SJSA1 (cell line): ENCODE measurements at places on chromosomes 6 and 20. TPM values are rescaled to one million over a fixed set of nuclear protein-coding genes. Genes with fewer than 3 reads are reported as not detected.

GRCh38 chr6:107582086-107582485 lies 92.2 kb downstream of the SOBP start:
- DNase-seq, result no peak

The SNX3 gene
- 254 and 263 TPM in 2 replicates for total RNA-seq

- no peak for DNase-seq
Measured at GRCh38 chr6:92945799-92946198, 473.6 kb downstream of the EPHA7 start.

DNA sequence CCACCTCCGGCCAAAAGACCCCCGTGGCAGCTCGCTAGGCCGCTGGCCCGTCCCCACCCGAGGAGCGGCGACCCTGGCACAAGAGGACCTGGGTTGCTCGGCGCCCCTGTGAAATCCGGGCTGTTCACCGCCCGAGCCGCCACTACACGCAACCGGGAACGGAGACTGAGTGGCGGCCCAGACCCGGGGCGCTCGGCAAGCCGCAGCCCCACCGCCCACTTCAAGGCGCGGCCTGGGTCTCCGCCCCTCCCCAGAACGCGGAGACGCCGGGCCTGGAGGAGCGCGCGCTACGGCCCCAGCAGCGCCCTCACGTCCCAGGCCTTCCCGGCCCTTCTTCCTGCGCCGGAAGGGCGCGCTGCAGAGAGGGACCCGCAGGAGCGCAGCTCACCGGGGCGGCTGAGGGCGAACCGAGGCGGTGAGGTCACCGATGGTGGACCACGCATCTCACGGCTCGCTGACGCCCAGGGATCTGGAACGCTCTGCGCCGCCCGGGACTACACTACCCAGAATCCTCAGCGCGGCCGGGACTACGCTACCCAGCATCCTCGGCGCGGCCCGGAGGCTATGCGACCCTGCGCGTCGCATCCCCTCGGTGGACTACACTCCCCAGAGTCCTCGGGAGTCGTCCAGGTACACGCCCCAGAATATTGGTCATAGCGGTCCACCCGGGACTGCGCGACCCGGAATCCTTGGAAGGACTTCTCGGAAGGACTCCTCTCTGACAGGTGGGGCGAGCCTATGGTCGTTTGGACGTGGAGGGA lies at the start of gene ZNF337:
Gene ZNF337, minus strand, starts transcription at position 483 of the 761 bp plus-strand sequence. CDS start 10,436 bp downstream, outside the sequence.
- DNase-seq, result peak; percentile 96

- DNase-seq, result no peak
Measured at GRCh38 chr6:163826629-163827028, 412.1 kb downstream of the QKI start.

The KAT14 gene
- total RNA-seq, result 14.4 and 15.3 TPM in 2 replicates

- no peak for DNase-seq
Measured at GRCh38 chr20:24169256-24169655, 180.7 kb upstream of the GGTLC1 start.

DNA sequence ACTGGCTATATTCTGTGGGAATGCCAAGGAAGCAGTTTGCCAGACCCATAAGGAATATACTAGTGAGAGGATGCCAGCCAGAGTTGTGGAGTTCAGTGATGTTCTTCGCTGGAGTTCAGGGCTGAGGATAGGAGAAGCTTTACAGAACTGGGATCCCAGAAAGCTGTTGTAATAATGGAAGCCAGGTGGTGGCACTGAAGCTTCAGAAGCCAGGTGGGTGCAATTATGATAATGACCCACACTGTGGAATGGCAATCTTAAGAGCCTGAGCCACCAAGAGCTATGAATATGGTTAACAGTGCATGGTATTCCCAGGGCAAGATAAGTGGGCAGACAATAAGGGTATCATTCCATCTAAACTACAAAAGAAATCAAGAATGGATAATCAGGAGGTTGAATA lies 25.1 kb upstream of the ENPP1 start:
- no peak for DNase-seq

- no peak for DNase-seq
Measured at GRCh38 chr20:6588296-6588695, 179.2 kb upstream of the BMP2 start.

DNA sequence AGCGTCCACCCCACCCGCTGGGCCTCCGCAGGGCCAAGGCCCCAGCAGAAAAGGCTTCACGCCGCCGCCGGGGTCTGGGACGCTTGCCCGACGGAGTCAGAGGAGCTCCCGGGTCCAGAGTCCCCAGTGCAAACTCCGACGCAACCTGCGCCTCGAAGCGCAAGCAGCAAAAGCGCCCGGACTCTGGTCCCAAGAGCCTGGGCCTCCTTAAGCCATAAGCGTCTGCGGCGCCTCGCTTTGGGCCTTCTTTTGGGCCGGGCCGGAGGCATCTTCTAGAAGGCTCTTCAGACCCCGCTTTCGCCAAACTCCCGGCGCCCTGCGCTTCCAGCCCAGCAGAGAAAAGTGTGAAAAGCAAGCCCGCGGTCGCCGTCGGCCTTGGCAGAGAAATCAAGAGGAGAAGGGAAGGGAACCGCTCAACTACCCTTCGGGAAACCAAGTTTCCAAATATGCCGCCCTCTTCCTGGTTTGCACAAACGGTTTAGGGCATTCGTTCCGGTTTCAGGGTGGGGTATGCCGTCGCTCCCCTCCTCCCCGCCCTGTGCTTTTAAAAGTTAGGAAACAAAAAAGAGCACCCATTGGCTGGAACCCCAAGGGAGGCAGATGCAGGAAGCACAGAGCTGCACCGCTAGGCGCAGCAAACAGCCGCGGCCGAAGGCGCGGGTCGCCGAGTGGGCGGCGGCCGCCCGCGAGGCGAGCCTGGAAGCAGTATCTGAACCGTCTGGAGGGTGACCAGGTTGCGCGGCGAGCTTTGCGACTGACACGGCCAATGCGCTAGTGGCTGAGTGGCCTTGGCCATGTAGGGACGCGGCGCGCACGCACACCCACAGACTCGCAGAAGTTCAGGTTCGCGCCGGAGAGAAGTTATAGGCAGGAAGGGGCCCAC lies 1.2 kb downstream of the TBX18 start:
- peak; percentile 89 for DNase-seq

The ADGRG6 gene
- 3.4 and 4.5 TPM in 2 replicates for total RNA-seq

- DNase-seq, result no peak
Measured at GRCh38 chr6:63448229-63448628, 124.1 kb upstream of the LOC128125822 start.

The FAM217A gene
- not detected in 2 replicates for total RNA-seq

The SEMG1 gene
- not detected in 2 replicates for total RNA-seq

The BNIP5 gene
- not detected in 2 replicates for total RNA-seq

DNA sequence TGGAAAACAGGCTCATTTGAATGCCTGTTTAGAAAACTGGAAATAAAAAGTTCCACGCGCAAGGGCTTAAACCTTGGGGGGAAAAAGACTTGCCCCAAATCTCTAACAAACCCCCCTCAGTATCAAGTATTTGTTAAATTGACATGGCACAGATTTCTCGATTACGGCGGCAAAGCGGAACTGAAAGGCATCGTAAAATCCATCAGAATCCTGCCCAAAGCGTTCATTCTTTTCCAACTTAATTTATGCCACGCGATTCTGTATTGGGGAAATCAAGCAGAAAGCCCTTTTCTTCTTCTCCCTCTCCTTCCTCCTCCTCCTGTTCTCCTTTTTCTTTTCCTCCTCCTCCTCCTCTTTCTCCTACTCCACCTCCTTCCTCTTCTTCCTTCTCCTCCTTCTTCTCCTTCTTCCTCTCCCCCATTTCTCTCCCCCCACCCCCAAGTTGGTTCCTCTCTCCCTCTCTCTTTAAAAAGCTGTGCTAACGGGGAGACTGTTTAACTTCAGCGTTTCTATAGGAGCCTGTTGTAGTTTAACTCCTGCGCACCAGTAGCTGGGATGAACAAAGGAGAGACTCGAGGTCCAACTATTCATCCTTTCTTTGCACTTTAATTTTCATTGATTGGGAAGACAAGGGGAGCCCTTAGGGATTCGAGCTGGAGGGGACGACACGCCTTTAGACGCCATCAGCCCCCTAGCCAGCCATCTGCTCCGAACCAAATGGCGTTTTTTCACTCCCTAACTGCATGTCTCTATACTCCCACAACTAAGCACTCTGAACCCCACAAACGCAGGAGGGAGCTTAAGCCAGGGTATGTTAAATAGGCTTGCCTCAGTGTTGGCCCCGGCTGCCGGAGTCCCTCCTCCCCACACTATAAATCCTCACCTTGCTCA lies 2.7 kb upstream of the DLL1 start:
- DNase-seq, result peak; percentile 17

DNA sequence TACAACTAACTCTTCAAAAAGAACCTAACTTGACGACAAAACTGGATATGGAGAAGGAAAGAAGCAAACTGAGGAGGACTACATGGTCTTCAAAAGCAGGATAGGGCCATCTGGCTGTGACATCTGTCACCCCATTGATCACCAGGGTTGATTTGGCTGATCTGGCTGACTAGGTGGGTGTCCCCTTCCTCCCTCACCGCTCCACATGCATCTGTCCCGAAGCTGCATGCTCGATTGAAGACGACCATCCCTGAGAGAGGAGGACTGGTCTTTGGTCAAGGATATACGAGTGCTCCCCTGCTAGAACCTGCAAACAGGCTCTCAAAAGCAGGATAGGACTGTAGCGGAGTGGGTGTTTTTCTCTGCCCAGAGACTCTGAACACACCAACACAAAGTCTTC lies 21.7 kb downstream of the CPNE1 start:
- no peak for DNase-seq

GRCh38 chr6:14792118-14792955 lies 453.5 kb upstream of the JARID2 start:
- no peak for DNase-seq

The TBXT gene
- total RNA-seq, result not detected in 2 replicates

DNA sequence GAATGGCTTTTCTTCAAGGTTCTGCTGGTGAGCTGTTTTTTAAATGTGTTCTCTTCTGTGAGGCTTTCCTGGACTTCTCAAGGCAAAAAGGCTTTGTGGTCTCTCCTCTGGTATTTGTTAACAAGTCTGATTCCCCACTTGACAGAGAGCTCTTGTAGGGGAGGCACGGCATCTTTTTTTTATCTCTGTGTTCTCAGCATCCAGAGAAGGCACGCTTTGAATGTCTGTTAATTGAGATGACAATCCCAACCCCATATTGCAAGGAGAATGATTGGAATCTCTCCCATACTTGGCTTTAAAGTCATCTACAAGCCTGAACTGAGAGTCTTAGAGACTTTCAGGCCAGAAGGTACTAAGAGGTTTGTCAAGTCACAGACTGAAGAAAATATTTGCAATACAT lies 22.6 kb downstream of the EDN1 start:
- DNase-seq, result peak; percentile 76

DNA sequence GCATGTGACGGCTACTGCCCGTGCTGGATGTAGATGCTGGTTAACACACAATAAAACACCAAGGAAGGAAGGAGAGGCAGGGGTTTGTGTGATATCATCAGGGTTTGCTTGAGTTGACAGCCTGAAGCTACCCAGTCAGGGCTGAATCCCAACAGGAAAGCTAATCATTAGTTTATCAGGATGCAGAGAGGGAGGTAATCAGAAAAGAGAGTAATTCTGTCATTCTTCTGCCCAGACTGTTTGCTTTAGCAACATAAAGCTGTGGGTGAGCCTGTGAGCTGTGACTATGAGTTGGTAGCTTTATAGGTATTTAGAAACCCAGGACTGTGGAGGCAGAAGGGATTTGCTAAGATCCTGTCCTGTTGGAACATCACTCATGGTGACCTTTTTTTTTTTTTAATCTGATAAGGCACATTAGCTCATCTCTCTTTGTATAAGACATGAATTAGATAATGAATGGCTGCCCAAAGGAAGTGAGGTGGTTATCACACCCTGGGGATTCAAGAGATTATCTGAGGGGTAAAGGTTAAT lies 79.3 kb downstream of the CAP2 start:
- DNase-seq, result no peak

DNA sequence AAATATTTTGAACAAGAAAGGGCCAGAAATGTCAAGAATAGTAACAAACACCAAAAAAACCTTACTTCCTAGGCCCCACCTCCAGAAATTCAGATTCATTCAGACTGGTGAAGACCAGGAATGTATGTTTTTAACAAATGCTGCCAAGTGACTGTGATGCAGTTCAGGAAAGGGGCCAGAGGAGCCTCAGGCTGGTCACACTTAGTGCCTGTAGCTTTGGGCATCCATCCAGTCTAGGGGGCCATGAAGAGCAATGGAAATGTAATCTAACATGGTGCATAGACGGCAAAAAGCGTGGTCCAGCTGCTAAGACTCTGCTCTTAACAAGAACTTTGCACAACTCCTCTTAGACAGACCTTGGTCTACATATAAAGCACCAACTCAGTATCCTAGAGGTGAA lies 7.1 kb downstream of the GJA1 start:
- no peak for DNase-seq

DNA sequence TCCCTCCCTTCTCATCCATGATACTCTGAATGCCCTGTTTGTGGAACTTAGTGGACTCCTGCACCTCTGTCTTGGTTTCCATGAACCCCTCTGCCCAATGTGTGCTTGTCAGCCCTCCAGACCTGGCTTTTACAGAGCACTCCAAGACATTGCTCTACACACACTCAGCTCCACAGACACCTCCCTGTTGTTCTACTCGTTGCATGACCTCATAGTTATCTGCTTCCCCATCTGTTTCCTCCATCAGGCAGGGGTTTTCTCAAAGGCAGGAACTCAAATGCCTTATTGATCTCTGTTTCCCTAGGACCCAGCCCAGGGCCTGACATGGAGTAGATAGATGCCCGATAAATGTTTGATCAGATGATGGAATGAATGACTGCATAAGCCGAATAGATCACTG lies 13.3 kb downstream of the PLCG1 start:
- no peak for DNase-seq

- DNase-seq, result no peak
Measured at GRCh38 chr6:16446273-16446672, 207.9 kb downstream of the GMPR start.

GRCh38 chr6:2855061-2855519 lies 13.4 kb upstream of the SERPINB1 start:
- peak; percentile 76 for DNase-seq

GRCh38 chr6:24995270-24995669 lies 59.5 kb upstream of the RIPOR2 start:
- DNase-seq, result no peak

DNA sequence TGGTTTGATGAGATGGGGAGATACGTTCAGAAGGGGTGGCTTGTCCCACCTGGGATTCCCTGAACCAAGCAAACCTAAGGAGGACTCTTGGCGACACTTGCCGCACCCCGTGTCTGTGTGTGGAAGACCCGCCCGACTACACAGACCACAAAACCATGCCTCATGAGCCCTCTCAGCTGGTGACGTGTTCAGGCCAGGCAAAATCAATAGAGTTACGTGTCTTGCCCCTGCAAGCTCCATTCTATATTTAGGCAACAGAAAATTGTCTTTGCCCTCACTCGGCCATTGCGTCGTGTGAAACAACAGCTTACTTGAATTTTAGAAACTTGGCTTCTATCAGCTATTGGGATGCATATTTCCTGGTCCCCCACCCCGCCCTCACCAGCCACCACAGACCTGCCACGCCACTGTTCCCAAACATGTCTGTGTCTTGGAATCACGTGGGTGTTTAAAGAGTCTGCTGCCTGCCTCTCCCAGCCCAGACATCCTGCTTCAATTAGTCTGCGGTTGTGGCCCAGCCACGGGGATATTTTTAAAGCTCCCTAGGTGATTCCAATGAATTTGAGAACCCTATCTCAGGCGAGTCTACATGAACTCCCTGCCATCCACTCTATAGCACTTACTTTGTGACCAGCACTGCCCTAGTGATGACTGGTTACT lies 279.2 kb upstream of the EXOC2 start:
- DNase-seq, result no peak

The MMP24 gene
- total RNA-seq, result 0.50 and 0.71 TPM in 2 replicates

The CRYBG1 gene
- 6.4 and 10.1 TPM in 2 replicates for total RNA-seq
